ENCODE measurements at places on chromosomes 3 and 15. TPM values are rescaled to one million over a fixed set of nuclear protein-coding genes. Genes with fewer than 3 reads are reported as not detected.

The RCCD1 gene
- total RNA-seq: 7.4 TPM

DNA sequence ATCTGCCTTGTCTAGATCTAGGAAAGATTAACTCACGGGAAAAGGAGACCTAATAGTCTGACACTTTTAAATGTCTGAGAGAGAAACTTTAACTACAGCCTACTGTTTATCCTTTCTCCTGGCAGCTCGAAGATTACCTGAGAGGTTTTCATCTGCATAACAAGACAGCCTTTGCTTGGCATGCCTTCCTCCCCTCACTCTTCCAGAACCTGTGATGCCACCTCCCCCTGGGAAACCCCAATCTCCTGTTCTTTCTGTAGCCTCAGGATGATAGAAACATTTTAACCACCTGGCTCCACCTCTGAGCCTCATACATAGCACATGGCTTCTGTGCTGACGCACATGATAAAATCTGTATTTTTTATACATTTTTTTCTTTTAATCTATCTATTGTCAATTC lies 420.8 kb downstream of the CNTN6 start:
- no peak for DNase-seq

DNA sequence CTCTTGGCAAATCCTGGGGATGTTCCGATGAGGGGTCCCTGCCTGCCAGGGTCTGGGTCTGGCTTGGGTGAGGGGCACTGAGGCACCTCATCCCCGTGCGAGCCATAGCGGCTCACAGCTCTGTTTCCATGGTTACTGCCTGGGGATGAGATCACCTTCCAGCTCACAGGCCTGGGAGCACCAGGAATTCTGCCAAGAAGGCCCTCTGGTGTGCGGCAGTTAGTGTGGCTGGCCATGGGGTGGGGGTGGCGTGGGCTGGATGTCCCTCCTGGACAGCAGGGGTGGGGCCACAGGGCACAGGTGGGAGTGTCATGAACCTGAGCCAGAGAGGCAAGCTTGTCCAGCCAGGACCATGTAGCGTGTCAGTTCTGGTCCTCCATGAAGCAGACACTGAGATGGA lies 22.1 kb upstream of the PRR23E start:
- no peak for DNase-seq

DNA sequence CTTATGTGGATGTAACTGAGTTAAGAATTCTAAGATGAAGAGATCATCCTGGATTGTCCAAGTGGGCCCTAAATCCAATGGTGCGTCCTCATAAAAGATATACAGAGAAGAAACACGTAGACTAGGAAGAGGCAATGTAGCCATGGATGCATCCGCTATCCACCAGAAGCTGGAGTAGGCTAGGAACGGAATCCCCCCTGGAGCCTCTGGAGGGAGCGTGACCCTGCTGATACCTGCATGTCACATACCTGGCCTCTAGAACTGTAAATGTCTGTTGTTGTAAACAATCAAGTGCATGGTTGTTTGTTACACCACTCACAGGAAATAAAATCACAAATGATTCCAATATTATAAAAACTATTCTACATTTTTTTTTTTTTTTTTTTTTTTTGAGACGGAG lies 254.5 kb upstream of the RORA start:
- DNase-seq: no peak

DNA sequence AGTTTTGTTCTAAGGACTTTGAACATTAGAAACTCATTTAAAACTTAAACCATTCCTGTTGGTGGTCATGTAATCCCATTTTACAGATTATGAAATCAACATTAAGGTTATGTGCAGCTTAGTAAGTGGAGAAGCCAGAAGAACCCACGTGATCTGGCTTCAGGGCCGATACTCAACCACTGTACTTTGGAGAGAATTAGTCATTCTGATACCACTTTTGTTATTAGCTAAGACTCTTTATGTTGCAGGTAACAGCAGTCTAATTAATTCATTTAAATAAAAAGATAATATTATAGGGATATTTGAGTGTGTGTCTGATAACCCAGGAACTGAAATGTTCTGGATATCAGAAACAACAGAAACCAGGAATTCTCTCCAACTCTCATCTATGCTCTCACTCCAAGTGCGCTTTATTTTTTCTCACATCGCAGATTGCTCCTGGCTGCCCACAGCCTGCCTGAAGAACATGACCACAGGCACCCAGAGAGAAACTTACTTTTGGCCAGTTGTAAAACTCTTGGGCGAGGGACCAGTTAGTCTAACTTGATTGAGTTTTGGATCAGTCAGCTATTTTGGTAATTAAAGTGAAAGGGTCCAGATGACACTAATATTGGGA lies 25.2 kb downstream of the UBE2E1 start:
- DNase-seq: no peak

All from posterior vena cava (tissue), 2 donors.